ENCODE measurements at places on chromosomes 13 and 19.

DNA sequence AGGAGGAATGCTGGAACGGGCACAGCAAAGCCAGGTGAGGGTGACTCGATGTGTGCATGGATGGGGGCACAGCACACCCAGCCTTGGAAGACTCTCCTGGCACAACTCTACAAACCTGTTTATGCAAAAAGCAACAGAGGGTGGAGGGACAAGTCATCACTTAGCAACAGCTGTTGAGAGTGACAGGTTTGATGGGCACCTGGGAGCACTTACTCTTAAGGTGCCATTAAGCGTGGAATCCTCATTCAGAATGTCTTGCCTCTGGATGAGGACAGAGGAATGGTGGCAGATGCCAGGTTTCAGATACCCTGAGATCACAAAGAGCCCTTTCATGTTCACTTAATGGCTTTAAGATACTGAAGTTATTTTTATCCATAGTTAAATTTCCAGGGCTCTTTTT is 97.0 kb downstream of the DCT start:
- no peak for DNase-seq

DNA sequence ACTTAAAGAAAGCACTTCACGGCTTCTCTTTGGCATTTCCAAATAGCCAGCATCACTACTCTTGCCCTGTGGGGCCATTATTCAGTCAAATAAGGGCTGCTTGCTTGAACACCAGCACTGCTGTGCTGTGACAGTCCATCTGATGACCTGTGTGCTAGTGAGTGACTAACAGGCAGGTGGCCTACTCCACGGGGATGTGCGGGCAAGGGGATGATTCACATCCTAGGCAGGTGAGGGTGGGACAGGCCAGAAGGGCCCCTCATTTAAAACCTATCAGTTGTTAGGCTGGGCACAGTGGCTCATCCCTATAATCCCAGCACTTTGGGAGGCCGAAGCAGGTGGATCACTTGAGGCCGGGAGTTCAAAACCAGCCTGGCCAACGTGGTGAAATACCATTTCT is 8.2 kb downstream of the CCNE1 start:
- DNase-seq: no peak

DNA sequence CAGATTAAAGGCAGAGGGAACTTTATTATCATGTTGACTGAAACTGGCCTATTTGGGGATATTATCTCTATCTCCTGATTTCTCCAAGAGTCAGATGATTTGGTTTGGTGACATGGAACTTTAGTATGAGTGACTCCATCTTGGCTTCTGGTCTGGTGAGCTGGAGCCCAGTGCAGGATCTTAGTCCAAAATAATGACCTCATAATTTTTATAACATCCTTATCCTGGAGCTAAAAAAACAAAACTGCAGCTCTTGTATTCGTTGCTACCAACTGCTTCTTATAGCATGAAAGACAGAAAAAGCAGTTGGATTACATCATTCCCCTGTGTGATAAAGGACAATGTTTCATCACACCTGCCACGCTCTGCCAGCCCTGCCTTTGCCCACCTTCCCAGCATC is 39.3 kb upstream of the RNF17 start:
- DNase-seq: no peak

- peak; percentile 67 for DNase-seq
These were observed 244.4 kb upstream of the MAB21L1 start for GRCh38 chr13:35720690-35721554.

DNA sequence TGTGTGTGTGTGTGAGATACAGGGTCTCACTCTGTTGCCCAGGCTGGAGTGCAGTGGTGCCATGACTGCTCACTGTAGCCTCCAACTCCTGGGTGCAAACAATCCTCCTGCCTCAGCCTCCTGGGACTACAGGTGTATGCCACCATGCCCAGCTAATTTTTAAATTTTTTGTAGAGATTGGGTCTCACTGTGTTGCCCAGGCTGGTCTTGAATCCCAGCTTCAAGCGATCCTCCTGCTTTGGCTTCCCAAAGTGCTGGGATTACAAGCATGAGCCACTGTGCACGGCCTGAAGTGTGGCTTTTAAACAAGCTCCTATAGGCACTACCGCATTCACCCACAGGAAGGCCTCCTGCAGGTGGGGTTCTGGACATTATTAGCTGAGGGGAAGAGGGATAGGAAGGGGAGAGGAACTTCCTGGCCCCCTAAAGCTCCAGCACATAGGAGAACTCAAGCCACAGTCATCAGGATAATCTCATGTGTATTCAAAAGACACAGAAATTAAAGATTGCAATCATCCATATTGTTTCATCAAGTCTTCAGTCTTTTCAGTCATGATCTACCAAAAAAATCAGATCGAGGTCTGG is 24.8 kb upstream of the SLC46A3 start:
- DNase-seq: no peak

DNA sequence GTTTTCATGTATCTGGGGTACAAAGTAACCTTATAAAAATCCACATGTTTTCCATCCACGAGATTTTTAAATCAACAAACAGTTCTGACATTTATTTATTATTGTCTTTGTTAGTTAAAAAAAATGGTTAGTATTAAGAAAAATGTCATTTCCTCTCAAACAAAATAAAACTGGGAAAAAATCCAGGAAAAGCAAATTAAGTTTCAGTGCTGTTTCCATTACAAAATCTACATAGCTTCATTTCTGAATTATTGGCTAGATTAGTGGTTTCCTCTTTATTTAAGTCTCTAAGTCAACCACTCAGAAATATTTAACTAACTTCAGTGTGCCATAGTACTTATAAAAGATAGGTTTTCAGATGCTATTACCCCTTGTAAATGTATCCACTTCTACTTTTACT is 49.1 kb downstream of the MZT1 start:
- no peak for DNase-seq

DNA sequence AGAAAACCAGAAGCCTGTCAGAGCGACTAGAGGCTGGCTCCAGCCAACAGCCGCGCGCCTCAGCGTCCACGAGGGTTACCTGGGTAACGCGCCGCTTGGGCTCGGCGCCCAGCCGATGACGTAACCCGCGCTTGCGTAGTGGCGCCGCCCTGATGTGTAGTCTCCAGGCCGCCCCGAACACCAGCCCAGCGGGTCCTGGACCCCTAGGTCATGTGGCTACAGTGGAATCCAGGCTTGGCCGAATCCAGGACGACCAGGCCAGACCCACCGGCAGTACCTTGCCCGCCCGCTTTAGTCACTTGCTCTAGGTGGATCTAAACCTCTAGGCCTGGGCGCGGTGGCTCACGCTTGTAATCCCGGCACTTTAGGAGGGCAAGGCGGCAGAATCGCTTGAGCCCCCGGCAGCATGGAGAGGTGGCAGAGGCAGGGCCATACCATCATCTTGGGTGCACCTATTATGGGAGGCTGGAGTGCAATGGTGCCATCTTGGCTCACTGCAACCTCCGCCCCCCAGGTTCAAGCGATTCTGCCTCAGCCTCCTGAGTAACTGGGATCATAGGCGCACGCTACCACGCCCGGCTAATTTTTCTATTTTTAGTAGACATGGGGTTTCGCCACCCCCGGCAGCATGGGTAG is 7.2 kb upstream of the ZNF606 start:
- peak; percentile 65 for DNase-seq

- DNase-seq: peak; percentile 71
These were observed 10.9 kb upstream of the ADGRE5 start for GRCh38 chr19:14370169-14370939.

- DNase-seq: no peak
These were observed 12.5 kb downstream of the DOCK9 start for GRCh38 chr13:98965325-98965724.

GRCh38 chr19:46131485-46132143 is 7.1 kb upstream of the IGFL3 start:
- no peak for DNase-seq

DNA sequence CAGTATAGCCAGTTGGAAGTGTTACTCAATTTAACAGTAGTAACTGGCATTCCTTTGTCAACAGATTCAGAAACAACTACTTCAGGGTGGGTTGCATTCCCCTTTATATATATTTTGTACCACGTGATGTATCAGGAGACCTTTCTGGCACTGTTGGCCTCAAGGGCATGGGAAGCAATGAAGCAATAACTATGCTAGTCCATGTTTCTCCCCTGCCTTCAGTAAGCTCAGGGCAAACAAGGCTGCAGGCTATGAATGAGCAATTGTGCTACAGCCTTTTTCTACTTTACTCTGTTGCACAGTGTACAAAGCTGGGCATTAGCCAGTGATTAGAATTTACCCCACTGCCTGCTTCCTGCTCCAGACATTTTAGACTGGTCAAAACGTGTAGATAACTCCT is 348.8 kb downstream of the GPC5 start:
- no peak for DNase-seq

All from activated T-cell treated with anti-CD3 and anti-CD28 coated beads, Interleukin-2, amount 50 U/mL, for 48 hours (primary cell).